ENCODE measurements at places on chromosomes 6 and 20.
A peak's percentile ranks its signal among the peaks of the same experiment; 100 is the strongest.

- DNase-seq = no peak
Observed at GRCh38 chr6:108421366-108421765, 126.5 kb downstream of the AFG1L start.

GRCh38 chr20:34525342-34525708 is 9.1 kb downstream of the DYNLRB1 start:
- no peak for DNase-seq

DNA sequence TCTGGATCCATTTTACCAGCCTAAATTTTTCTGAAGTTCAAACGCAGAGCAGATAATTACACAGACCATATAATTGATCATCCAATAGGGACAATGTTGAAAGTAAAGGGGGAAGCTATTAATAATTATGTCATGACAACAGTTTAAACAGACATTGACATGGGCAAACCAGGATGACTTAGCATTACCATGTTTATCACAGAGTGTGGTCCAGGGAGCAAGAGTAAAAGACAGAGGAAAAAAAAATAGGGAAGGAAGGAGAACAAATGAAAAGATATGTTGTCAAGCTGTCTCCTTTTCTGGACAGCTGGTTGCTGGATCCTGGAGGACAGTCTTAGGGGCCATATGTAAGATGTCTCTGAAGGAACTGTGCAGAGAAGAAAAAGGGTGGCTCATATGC is 69.4 kb upstream of the FBXL4 start:
- no peak for DNase-seq

- DNase-seq = no peak
Observed at GRCh38 chr6:22254886-22255285, 42.0 kb downstream of the PRL start.

- DNase-seq = no peak
Observed at GRCh38 chr20:58480551-58481336, 34.5 kb downstream of the APCDD1L start.

- DNase-seq = no peak
Observed at GRCh38 chr20:55097621-55098020, 622.2 kb downstream of the DOK5 start.

GRCh38 chr6:15255481-15255880 is 9.6 kb downstream of the JARID2 start:
- DNase-seq = no peak

- no peak for DNase-seq
Observed at GRCh38 chr6:142874676-142875075, 70.3 kb downstream of the HIVEP2 start.

DNA sequence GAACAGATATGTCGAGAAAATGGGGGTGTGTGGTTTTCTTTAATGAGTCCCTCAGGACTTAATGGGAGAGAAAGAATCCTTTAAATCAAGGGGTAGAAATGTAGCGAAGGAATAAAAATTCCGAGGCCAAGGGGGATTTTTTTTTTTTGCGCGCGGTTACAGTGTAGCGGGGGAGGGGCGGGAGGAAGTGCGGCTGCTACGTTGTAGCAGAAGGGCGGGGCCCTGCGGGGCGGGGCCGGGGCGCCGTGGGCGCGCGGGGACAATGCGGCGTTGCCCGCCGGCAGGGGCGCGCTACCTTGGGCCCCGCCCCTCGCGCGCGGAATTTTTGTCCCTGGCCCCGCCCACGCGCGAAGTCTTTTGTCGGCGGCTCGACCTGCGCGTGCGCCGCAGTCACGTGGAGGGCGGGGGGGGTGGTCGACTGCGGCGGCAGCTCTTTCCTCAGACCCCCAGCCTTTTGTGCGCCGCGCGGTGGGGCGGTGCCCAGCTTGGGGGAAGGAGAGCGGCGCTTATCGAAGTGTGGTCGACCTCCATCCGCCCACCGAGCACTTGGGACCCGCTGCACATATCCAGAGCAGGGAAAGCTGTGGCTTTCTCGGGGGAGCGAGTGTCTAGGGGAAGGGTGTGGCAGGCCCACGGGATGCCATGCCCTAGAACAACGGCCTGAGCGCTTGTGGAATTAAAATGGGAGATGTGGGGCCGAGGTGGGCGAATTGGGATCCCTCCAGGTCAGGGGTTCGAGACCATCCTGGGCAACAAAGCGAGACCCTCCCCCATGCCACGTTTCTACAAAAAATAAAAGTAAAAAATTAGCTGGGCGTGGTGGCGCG is 1.3 kb downstream of the TUBB start:
- peak; percentile 95 for DNase-seq

DNA sequence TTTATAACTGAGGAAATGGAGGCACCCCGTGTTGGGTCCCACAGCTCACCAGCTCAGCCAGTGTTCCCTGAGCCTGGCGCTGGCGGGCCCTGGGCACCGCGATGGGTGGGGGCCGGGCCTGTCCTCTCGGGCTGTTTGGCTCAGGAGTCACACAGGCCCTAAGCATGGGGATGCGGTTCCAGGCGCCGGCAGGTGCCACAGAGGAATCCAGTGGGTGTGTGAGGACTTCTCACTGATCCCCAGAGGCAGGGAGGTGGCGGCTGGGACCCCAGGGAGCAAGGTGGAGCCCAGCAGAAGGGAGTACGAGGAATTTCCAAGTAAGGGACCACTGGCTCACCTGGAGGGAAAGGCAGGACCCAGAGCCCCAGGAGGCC is 57.5 kb downstream of the IRF4 start:
- no peak for DNase-seq

Data from CD4-positive, alpha-beta memory T cell (primary cell).